ENCODE measurements at places on chromosomes 2 and 18.
A peak's percentile ranks its signal among the peaks of the same experiment; 100 is the strongest.

- no peak for DNase-seq
Measured at GRCh38 chr2:23545811-23546210, 160.8 kb downstream of the KLHL29 start.

GRCh38 chr2:6957910-6958615, 40.9 kb downstream of the RNF144A start:
- no peak for DNase-seq

DNA sequence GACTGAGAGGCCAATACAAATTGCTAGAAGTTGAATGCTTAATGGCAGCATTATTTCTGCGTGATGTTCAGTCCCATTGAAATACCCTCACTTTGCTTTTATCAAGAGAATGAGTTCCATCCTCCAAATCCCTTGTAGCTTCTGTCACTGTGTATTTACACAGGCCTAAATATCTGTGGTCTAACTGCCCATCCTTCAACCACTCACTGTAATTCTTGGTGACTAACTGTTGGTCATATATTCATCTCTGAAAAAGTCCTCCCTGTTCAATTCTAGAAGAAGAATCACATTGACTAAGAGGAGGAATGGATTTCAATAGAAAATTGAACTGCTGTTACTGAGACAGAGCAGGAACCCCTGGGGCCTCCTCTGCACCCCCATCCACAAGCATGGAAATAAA, 74.2 kb upstream of the L3MBTL4 start:
- no peak for DNase-seq

DNA sequence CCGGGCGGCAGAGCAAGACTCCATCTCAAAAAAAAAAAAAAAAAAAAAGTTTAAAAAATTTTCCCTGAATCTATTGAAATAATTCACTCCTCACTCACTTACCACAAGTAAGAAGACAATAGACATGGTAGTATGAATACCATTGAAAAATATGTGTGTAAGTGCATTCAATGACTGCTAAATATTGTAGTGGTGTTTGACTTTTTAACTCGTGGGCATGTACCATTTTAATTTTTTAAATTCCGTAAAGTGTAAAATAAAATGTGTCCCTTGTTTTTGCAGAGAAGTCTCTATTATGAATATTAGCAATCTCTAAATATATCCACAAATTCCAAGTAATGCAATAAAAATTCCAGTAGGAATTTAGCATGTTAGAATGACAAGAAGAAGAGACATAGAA, 134.1 kb downstream of the COPS8 start:
- DNase-seq = no peak

- DNase-seq = no peak
Measured at GRCh38 chr2:126367361-126367760, 288.6 kb upstream of the GYPC start.

DNA sequence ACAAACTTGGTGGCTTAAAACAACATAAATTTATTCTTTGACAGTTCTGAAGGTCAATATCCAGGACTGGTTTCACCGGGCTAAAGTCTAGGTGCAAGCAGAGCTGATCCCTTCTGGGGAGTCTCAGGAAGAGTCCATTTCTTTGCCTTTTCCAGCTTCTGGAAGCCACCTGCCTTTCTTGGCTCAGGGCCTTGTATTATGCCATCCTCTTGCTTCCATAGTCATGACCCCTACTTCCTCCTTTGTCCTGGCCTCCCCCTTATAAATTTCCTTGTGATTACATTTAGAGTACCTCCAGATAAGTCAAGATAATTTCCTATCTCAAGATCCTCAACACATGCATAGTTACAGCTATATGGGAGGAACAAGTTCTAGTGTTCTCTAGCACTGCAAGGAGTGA, 1089.5 kb downstream of the LRP1B start:
- no peak for DNase-seq

- DNase-seq = no peak
Measured at GRCh38 chr2:179239195-179239594, 25.4 kb downstream of the SESTD1 start.

GRCh38 chr2:111022633-111023032, 98.1 kb upstream of the BCL2L11 start:
- DNase-seq = peak; percentile 63

GRCh38 chr2:197107291-197108269, 181.1 kb upstream of the PGAP1 start:
- no peak for DNase-seq

- no peak for DNase-seq
Measured at GRCh38 chr18:36889742-36890141, 60.8 kb downstream of the KIAA1328 start.

DNA sequence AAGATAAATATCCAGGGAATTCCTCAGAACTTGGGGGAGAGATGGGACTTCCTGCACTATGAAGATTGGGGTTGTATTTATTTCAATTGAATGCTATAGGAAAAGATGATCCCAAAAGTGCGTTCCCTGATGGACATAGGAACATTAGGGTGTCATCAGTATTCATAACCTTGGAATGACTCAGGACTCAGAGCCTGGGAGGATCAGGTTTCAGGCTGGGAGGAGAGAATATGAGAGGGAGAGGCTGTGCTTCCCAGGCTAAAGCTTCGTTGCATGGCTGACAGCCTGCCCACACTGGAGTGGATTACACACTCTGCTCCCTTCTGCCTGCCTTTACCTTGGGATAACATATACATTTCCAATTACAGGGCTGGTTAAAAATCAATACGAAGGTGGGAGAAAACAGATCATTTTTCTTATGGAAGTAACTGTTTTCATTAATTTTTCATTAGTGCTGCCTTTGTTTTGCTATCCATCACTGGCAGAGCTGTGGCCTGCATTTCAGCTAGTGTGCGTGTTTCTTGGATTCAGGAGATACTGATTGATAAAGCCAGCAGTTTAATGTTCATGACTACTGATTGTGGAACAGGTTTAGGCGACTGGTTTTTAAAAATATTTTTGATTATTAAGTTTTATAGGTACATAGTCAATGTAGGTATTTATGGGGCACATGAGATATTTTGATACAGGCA, 118.7 kb downstream of the KCTD1 start:
- no peak for DNase-seq

GRCh38 chr2:40487602-40488001, 35.7 kb upstream of the SLC8A1 start:
- no peak for DNase-seq

- DNase-seq = no peak
Measured at GRCh38 chr2:202290970-202291369, 25.4 kb downstream of the NOP58 start.
